Kidney glomerular epithelial cell (primary cell): ENCODE measurements at places on chromosomes 6 and 20.

DNA sequence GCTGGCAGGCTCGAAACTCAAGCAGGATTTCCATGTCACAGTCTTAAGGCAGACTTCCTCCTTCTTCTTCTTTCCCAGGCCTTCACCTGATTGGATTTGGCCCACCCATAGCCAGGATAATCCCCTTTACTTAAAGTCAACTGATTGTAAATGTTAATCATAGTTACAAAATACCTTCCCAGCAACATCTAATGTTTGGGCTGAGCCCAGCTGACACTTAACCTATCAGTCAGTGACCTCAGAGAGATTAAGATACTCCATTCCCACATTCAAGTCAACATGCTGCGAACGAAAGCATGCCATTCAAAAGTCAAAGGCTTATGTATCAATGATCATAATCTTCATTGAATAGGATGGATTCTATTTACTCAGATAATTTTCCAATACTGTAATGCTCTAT is 16.0 kb downstream of the MAP7 start:
- DNase-seq = no peak

DNA sequence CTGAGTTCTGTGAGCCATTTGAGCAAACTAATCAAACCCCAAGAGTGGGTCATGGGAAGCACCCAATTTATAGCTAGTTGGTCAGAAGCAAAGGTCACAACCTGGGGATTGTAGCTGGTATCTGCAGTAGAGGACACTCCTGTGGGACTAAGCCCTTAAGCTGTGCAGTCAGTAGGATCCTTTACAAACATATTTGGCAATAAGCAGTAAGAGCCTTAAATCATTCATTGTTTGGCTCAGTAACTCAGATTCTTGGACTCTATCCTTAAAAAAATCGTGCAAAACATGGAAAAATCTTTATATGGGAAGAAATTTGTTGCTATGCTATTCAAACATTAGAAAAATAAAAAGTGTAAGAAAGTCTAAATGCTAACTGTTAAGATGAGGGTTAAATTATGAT is 29.9 kb downstream of the FRK start:
- no peak for DNase-seq

DNA sequence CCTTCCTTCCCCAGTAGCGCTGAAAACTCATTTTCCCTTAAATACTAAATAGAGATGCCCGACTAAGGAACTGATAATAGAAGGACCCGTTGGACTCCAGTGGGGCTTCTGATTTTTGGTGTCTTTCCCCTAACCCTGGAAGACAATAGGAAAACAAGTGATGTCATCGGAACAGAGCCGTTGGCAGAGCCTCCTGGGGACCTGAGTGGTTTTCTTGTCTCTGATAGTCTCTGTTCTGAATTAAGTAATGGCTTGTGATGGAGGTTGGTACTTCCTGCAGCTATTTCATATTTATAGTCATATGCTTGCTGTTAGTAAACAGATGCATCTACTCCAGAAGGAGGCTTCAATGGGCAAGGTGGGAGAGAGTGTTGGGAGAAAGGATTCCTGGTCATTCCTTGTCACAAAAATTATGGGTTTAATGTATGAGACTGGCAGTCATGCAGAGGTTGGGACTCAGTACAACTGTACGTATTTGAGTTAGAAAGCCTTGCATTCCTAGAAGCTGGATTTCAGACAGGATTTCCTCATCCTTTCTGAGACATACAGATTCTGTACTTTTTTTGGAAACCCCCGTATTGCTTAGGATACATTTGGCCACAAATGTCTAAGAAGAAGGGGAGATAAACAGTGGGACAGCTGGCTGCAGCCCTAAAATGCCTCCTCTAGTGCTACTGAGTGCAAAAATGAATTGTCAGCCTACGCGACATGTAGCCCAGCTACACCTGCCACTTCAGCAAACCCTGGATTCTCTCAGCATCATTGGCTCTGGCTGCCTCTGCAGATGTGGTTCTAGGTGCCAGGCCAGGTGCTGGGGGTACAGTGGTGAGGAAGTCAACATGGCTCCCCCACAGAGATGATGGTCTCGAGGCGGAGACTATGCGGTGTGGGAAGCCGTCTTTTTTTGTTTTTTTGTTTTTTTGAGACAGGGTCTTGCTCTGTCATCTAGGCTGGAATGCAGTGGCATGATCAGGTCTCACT is 38.1 kb downstream of the CDS2 start:
- DNase-seq = no peak

DNA sequence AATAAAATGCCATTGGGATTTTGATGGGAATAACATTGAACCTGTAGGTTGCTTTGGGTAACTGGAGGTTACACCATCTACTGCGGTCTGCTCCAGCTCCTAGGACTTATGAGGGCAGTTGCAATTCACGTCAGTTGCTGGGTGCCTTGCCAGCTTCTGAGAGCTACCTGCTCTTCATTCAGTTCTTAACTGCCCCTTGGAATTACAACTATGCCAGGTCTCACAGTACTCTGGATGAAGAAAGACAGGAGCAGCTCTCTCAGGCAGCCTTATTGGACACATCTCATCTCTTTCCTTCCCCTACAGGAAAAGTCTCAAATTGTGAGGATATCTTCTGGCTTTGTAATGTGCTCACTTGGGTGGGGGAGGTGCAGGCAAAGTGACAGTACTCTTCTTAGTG is 1643.3 kb downstream of the GRIK2 start:
- no peak for DNase-seq
